ENCODE measurements at places on chromosomes 11 and 22.

DNA sequence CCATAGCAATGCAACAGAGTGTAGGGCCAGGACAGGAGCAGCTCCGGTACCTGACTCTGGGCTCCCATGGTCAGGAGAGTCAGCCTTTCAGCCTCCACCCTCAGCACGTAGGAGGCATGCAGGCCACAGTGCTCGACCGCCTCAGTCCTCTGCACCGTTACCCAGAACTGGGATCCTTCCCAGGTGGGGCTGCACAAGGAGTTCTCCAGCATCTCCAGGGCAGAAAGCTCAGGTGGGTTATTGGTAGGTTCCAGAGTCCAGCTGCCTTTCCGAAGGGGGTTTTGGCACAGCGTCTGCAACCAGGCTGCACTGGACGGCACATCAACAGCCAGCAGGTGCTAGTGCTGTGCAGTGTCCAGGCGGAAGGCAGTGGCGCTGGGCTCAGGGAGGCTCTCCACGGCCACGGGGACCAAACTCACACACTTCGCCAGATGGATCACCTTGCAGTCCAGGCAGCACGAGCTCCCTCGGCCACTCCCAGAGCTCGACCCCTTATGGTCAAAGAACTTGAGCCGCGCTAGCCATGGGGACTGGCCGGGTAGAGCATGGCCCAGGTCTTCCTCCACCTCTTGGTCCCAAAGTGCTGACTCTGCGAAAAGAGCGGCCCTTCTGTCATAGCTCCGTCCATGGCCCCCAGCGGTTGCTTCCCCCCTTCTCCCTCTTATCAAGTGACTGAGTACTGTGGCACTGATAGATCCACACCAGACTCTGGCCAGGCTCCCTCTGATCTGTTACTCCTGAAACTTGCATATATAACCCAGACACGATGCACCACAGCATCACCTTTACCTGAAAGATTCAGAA is 6.9 kb upstream of the PHOX2A start:
- DNase-seq: no peak

- DNase-seq: peak; percentile 14
These were observed 420.7 kb upstream of the CADM1 start for GRCh38 chr11:115924744-115925567.

DNA sequence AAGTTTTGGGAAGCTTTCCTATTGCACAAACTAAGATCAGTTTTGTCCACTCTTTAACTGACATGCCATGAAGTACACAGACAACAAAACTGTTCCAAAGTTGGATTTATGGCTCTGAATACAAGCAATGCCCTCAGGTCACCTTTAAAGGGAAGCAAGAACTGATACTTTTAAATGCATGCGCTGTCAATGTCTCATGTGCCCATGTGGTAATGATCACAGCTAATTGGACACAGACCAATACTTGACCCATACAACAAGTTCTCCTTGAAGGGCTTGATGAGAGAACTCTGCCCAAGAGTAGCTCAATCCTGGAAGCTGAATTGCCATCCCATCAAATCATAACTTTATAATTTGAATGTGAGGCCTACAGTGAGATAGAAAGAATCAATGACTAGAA is 624.9 kb downstream of the ETS1 start:
- DNase-seq: no peak

DNA sequence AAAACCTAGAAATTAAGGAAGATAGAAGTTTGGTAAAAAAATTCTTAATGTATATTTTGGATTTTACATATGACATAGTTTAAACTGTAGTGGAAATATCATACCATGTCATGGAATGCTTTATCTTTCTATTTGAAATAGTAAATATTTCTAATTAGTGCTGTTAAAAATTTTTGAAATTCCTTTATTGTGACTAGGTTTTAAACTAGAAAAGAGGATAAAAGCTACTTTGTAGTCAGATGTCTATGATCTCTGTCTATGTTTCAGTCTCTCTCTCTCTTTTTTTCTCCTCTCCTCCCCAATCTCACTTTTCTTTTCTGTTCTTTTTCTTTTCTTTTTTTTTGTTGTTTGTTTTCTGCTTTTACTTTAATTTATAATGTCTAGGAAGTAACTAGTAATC is 226.2 kb downstream of the TMEM135 start:
- no peak for DNase-seq

GRCh38 chr11:370070-370941 is 1.0 kb downstream of the B4GALNT4 start:
- DNase-seq: no peak

DNA sequence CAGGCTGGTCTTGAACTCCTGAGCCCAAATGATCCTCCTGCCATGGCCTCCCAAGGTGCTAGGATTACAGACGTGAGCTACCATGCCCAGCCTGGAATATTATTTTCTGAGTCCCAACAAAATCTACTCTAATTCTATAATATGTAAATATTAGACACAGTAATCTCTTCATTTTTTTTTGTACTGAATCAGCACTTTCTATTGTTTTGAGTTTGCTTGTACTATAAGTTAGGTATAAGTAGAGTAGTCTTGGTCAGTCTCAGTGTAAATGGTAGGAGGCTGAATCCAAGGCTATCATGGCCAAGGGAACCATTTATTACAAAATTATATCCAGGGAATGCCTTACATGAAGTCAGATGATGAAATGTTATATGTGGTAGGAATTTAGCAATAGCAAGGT is 19.6 kb upstream of the OR6X1 start:
- no peak for DNase-seq

DNA sequence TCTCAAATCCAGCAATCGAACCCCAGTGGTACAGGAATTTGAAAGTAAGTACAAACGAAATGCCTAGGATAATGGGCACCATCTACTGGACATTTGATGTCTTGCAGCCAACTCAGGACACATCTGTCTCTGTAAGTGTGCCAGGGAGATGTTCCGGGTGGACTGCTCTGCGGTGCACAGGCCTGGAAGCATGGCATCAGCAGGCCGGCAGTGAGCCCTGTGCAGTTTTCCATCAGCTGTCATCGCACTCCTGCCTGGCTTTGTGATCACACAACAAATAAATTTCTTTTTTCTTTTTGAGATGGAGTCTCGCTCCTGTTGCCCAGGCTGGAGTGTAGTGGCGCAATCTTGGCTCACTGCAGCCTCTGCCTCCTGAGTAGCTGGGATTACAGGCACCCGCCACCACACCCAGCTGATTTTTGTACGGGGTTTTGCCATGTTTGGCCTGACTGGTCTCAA is 71.0 kb downstream of the JAM3 start:
- DNase-seq: peak; percentile 41

- no peak for DNase-seq
These were observed 25.7 kb upstream of the GNAZ start for GRCh38 chr22:23044570-23044969.

- no peak for DNase-seq
These were observed 49.4 kb downstream of the RSF1 start for GRCh38 chr11:77771135-77771534.
